ENCODE measurements at places on chromosomes 12 and 14.

GRCh38 chr12:12887471-12887870 lies 3.9 kb upstream of the GPRC5A start:
- DNase-seq, result no peak

- no peak for DNase-seq
These were observed 155.7 kb upstream of the LRIG3 start for GRCh38 chr12:59075968-59076490.

DNA sequence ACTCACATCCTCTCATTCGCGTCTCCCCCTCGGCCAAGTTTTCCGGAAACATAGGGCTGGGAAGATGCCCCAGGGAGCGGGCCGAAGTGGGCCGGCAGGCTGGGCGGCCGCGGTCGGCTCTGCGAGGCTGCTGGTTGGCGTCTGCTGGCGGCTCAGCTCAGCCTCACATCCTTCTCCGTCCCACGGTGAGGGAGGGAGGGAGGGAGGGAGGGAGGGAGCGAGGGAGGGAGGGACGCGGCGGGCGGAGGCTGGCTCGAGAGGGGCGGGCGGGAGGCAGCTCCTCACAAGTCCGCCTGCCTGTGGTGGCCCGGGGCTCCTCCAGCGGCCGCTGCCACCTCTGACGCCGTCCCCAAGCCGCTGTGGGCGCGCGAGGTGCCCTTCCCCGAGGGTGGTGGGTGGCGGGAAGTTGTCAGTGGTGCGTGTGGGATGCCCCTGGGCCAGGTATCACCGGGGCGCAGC lies 93.8 kb downstream of the RFLNA start:
- DNase-seq, result peak; percentile 90

DNA sequence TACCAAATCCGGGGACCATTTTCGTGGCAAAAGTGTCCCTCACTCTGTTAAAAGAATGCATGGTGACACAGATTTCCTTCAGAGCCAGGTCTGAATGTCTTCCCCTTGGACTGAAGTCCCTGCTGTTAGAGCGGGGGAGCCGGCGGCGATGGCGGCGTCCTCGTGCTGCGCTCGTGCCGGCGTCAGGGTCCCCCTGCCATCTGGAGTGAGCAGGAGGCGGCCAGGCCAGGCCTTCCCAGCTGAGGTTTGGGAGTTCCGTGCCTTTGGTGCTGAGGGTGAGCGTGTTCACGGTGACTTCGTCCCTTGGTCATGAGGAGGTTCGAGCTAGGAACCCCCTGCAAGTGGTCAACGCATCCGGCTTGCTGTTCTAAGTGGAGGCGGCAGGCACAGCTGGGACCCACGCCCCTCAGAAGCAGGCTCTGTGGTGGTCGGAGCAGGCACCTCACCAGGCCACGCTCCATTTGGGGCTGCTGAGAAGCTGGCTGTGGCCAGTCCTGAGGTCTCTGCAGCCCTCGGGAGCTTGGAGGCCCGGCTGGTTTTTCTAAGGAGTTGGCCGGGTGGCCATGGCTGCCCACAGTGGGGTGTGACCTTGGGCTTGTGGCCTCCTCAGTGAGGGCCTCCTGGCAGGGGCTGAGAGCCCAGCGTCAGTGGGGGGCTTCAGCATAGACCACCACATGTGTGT lies 9.5 kb downstream of the ZFYVE21 start:
- no peak for DNase-seq

- no peak for DNase-seq
These were observed 166.2 kb downstream of the PTPRO start for GRCh38 chr12:15488481-15488880.

GRCh38 chr12:93466625-93467350 lies 526 bp upstream of the MRPL42 start:
- DNase-seq, result no peak

GRCh38 chr14:101131451-101131916 lies 228.0 kb upstream of the RTL1 start:
- no peak for DNase-seq

All from lung (tissue), 17 donors.